ENCODE measurements at places on chromosomes 5 and 9.

- DNase-seq = no peak
Observed at GRCh38 chr5:67195406-67196275, 958 bp downstream of the CD180 start.

GRCh38 chr9:15867334-15867733 lies 314.5 kb downstream of the CCDC171 start:
- no peak for DNase-seq

- DNase-seq = no peak
Observed at GRCh38 chr9:108933231-108933717, 650 bp downstream of the ELP1 start.

DNA sequence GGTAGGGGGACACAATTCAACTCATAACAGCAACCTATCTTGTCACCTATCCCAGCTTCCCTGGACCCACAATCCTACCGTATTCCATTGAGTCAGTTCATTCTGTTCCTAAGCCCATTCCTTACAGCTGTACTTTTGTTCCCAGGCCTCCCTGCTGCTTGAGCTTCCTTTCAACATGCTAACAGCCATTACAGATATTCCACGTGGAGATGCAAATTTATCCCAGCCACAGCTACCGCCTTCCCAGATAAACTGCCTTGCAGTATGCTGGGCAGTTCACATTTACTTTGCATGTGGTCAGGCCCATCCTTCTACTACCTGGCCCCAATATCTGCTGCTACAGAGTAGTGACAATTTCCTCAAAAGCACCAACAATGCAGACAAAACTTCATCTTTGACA lies 23.0 kb downstream of the RIGI start:
- no peak for DNase-seq

- no peak for DNase-seq
Observed at GRCh38 chr5:119282628-119283027, 73.2 kb upstream of the TNFAIP8 start.

GRCh38 chr9:91549177-91549576 lies 125.5 kb upstream of the NFIL3 start:
- DNase-seq = no peak

- DNase-seq = no peak
Observed at GRCh38 chr5:99025298-99026045, 96.7 kb upstream of the CHD1 start.

- no peak for DNase-seq
Observed at GRCh38 chr9:89850153-89850552, 245.3 kb downstream of the GADD45G start.

- DNase-seq = no peak
Observed at GRCh38 chr9:18343784-18344183, 130.2 kb upstream of the ADAMTSL1 start.

DNA sequence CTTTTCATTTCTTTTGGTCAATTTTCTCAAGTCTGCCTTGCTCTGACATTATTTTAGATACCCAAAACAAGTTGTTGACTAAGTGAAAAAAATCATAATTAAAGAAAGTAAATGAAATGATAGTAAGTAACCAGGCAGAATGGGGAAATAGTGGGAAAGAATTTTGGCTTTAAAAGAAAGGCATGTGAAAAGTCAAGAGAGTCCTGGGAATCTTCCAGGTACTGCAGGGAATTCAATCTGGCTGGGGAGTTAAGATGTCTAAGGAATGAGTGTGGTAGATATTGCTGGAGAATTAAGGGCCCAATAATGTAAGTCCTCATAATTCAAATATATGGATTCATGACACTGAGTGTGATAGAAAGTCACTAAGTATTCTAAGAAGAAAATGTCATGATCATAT lies 123.1 kb upstream of the PAPPA start:
- DNase-seq = no peak

DNA sequence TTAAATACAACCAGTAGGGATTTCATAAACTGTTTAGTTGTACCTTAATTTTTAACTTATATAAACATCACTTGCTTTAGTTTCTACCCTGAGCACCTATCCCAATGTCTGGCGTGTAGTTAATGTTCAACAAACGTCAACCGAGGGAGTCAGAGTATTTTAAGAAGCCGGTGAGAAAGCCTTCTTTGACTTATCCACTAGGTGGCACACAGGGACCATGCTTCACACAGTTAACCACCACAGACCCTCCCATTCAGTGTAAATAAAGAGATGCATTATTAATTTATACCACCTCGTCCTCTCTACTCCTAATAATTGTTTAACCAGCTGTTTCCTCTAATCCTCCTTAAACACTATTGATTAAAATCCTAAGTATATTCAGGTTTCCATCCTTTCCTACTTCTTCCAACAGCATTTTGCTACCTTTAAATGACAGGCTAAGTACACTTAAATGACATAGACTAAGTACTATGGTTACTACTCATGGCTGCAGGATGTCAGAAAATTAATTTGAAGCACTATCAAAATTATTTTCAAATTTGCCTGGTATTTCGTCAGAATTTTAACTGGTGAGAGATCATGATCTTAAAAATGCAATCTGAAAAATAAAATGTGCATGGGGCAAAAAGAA lies 2.3 kb downstream of the HAPLN1 start:
- no peak for DNase-seq

DNA sequence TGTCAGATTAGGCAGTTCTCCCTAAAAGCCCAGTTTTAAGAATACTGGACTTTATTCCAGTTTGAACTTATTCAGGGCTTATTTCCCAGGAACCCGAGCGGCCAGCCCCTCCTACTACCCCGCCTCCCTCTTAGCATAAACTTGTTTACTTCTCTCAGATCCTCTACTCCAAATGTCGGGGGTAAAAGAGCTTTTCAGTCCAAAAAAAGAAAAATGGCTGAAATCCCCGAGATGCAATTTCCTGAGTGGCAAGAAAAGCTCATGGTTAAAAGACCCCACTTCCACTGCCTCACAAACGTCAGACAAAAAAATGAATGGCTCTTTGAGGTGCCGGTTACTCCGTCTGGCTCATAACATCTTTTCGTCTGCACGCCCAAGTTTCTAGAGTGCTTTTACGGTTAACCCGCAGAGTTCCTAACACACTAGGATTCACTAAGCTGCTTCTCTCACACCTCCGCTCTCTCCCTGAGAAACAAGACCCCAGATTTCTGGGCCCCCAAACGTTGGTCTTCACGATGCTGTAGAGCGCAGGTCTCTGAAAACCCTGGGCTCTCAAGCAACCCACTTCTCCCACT lies 402 bp downstream of the BRD8 start:
- no peak for DNase-seq

DNA sequence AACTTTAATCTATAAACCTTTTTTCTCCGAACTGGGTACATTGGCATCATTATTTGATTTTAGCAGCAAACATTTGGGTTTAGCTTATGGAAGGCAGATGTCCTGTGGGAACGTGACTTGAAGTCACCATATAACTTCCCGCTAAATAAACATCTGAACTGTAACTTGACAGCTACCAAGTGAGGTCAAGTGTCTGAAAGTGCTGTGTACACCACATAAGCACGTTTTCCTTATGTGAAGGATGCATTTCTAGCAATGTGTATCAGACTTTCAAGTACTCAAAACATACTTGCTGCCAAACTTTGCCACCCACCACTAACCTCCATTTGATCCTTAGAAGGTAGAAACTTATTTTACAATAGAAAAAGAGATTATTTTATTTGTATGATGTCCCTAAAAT lies 35.7 kb downstream of the SLC1A3 start:
- DNase-seq = no peak

DNA sequence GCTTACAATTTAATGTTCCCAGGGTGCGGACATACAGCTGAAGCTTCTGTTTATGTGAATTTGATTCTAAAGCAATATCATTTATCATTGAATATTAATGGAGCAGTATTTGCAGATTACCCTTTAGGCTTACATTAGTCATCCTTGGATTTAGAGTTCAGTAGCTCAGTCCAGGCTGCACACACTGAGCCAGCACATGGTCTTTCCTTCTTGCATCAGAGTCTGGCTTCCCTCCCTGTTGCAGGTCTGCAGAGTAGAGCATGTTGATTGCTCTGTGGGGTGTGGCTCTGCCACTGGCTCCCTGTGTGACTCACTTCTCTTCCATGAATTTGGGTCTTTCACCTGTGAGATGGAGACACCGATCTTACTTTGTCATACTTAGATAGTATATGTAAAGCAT lies 36.8 kb downstream of the NSG2 start:
- DNase-seq = no peak

Measured in stimulated activated CD4-positive, alpha-beta T cell treated with anti-CD3 and anti-CD28 coated beads, Interleukin-4, amount 100 ng/mL, for 4 hours (primary cell).